GM12878 (cell line): ENCODE measurements at places on chromosomes 3 and 15. TPM values are rescaled to one million over a fixed set of nuclear protein-coding genes. Genes with fewer than 3 reads are reported as not detected.

NLGN1 gene
- polyA plus RNA-seq, result not detected in 2 replicates

PPP4R2 gene
- polyA plus RNA-seq, result 30.7 and 30.8 TPM in 2 replicates

SNRPN gene
- polyA plus RNA-seq, result 62.5 and 70.9 TPM in 2 replicates

HRG gene
- polyA plus RNA-seq, result not detected in 2 replicates

KNL1 gene
- 28.2 and 30.5 TPM in 2 replicates for polyA plus RNA-seq

DNA sequence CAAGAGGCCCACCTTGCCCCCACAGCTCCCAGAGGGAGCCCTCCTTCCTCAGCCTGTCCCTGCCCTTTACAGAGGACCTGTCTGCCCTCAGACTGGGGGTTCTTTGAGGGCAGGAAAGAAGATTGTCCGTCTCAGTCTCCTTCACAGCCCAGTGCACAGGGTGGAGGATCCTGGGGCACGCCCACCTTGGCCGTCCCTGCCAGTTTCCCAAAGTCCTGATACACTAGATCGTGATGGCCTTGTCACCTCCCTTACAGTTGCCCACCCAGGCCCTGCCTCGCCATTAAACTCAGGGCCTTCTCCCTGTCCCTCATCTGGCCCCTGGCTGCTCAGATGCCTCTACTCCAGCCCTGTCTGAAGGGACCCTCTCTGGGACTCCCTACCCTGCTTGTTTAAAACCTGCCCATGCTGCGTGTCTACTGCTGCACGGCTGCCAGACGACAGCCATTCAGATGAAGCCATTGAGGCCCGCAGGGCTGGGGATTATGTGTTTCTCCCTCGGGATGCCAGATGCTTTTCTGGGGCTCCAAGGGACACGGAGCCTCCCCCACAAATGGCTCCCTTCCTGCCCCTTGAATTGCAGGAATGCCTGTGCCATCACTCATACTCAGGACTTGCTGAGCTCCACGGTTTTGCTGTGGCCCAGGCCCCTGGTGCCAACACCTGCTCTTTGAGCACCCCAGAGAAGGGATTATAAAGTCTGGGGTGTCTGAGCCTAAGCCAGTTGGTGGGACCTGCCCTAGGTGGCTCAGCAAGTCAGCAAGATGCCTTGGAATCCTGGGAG, 27.8 kb downstream of the ACSBG1 start:
- no peak overlapping the region for H3K4me3 ChIP-seq
- DNase-seq, result no peak
- H3K27me3 ChIP-seq, result no peaks in the 10 kb centered on the region
- H3K27ac ChIP-seq, result no peak overlapping the region
- H3K36me3 ChIP-seq, result no peaks in the 10 kb centered on the region

DNA sequence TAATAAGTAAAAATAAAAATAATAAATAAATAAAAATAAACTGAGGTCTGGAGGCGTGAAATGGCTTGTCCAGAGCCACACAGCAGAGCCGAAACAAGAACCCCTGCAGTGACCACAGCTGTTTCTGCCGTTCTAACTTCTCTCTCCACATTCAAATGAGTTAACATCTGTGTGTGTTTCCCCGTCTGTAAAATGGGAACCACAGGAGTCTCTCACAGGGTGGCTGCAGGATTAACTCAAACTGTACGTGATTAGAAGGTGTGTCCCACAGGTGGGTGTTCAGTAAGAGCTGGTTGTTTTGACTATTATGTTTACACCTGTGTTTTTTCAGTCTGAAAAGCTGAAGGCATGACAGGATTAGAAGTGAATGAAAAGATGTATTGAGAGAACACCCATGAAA, 27.0 kb upstream of the MUC4 start:
- H3K27ac ChIP-seq, result no peak overlapping the region
- no peak overlapping the region for H3K4me3 ChIP-seq
- H3K36me3 ChIP-seq, result no peaks in the 10 kb centered on the region
- DNase-seq, result no peak

DNA sequence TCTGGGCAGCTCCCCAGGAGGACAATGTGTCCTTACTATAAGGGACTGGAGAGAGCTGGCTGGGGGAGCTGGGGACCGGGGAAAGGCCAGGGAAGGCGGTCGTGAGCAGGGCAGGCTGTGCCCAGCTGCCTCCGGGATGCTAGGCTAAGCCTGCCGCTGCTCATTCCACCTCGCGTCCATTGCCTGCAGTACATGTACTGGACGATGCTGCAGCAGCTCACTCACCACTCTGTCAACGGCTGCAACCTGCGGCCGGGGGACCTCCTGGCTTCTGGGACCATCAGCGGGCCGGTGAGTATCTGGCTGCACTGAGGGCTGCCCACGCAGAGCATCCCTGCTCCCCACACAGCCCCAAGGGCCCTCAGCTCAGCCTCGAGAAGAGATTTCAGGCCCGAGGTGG, 27.1 kb downstream of the FAH start:
- H3K4me1 ChIP-seq, result no peaks in the 10 kb centered on the region
- H3K4me3 ChIP-seq, result no peak overlapping the region
- no peak for DNase-seq
- no peak overlapping the region for H3K27ac ChIP-seq
- peaks cover 1% of the 10 kb centered on the region for H3K36me3 ChIP-seq
- H3K27me3 ChIP-seq, result no peaks in the 10 kb centered on the region

GRCh38 chr3:39137991-39138803, 15.2 kb downstream of the CSRNP1 start:
- H3K27ac ChIP-seq, result no peak overlapping the region
- H3K4me3 ChIP-seq, result no peak overlapping the region
- DNase-seq, result no peak
- peaks cover 15% of the 10 kb centered on the region for H3K36me3 ChIP-seq

DNA sequence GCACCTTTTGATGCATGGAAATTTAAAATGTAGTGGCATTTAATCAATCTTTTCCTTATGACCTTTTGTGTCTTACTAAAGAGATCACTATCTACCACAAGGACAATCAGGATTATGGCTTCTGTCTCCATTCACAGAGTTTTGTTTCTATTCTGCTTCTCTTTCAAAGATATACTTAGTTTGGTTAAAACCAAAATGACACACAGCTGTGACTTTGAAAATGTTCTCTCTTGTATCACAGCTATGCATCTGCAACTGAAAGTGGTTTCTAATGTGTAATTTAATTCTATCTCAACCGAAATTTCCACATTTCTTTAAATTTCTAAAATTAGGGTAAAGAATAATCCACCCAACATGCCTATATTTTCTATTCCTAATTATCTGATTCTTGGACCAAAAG, 27.7 kb downstream of the HLTF start:
- peaks cover 15% of the 10 kb centered on the region for H3K4me1 ChIP-seq
- H3K36me3 ChIP-seq, result peaks cover 4% of the 10 kb centered on the region
- no peak overlapping the region for H3K4me3 ChIP-seq

DNA sequence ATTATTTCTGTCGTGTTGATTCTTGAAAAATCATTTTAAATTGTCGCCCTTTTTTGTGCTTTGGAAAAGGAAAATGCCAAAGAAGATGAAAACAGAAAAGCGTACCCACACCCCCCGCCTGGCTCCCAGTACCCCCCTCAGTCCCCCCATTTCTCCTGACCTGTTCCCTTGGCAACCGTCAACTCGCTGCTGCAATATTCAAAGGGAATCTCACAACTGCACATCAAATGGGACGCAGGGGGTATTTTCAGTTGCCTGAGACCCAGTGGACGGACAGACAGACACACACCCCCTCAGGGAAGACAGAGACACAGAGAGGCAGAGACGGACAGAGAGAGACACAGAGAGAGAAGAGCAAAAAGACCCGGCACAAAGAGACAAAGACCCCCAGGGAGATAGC, 83.5 kb upstream of the PRR20G start:
- no peak overlapping the region for H3K4me3 ChIP-seq
- DNase-seq, result no peak
- H3K4me1 ChIP-seq, result no peaks in the 10 kb centered on the region
- no peaks in the 10 kb centered on the region; the same call in 1 of the 2 replicates for H3K27me3 ChIP-seq
- no peak overlapping the region for H3K27ac ChIP-seq

DNA sequence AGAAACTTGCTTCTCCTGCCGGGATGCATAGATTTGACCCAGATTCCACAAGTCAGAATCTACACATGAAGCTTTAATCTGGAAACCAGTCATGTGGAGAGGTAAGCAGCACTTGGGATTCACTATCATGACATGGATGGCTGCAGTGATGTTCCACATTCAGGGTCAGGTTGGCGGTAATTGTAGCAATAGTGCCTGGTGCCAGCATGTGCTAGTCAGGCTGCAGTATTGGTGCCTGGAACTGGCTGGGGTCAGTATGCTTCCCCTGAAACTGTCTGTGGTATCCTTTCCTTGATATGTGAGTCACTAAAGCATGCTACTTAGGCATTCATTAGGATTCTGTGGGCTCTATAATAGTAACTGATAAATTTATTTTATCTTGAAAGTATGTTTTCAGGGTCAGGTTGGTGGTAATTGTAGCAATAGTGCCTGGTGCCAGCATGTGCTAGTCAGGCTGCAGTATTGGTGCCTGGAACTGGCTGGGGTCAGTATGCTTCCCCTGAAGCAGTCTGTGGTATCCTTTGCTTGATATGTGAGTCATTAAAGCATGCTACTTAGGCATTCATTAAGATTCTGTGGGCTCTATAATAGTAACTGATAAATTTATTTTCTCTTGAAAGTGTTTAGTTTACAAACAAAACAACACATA, 1439.2 kb downstream of the ZPLD1 start:
- no peak for DNase-seq
- no peaks in the 10 kb centered on the region for H3K4me1 ChIP-seq
- no peaks in the 10 kb centered on the region for H3K27me3 ChIP-seq

DNA sequence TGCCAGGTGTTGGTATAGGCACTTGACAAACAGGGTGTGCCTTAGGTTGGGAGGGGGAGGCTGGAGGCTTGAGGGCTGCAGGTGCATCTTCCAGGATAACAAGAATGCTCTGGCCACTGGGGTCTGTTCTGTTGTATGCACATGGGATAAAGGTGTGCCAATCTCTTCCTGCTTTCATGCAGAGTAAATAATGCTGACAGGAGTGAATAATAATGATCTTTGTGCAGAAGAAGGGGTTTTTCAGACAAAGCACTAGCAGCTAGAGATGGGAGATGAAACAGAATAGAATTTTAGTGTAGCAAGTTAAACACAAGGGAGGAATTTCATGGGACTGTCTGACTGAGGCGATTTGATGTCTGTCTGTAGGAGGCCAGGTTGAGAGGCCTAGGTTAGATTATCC, 1.9 kb upstream of the ROPN1 start:
- H3K36me3 ChIP-seq, result no peaks in the 10 kb centered on the region
- no peak for DNase-seq
- no peak overlapping the region for H3K27ac ChIP-seq
- H3K27me3 ChIP-seq, result no peaks in the 10 kb centered on the region; the same call in none of the 2 replicates
- H3K4me1 ChIP-seq, result no peaks in the 10 kb centered on the region
- no peak overlapping the region for H3K4me3 ChIP-seq

- H3K27me3 ChIP-seq, result no peaks in the 10 kb centered on the region
- DNase-seq, result no peak
- H3K4me3 ChIP-seq, result no peak overlapping the region
- H3K36me3 ChIP-seq, result no peaks in the 10 kb centered on the region
- no peak overlapping the region for H3K27ac ChIP-seq
Measured at GRCh38 chr3:130835483-130835882, 58.4 kb upstream of the ATP2C1 start.

DNA sequence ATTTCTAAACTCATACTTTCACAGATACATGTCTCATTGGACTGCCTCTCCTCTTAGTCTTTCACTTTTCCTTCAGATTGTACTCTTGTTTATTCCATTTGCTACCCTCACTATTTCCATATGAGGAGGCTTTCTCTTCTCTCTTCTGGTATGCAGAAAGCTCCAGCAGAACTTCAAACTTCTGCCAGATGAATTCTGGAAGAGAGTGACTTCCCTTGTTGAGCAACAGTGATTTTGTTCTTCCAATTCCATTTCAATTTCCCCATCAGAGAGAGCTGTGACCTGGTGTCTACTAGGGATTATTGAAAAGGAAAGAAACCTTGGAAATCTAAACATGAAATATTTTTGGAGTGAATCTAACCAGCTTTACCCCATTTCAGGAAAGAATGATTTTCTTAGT, 523.2 kb upstream of the ZNF717 start:
- no peak for DNase-seq
- H3K36me3 ChIP-seq, result no peaks in the 10 kb centered on the region
- H3K4me1 ChIP-seq, result no peaks in the 10 kb centered on the region
- no peak overlapping the region for H3K4me3 ChIP-seq

DNA sequence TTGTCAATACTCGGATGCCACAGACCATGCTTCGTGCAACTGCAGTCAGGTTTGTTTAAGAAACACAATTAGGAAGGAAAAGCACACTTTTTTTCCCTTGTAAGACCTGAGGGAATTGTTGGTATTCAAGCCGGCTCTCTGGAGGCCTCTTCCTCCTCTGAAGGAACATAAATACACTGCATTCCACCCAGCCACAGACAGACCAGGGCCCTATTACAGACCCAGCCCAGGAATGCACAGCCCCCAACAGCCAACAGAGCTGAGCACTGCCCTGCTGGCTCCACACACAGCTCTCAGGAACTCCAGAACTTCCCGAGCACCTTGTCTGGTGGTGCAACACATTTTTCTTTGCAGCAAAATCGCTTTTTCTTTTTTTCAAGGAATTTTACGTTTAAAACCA, 488.7 kb upstream of the PROK2 start:
- peaks cover 37% of the 10 kb centered on the region for H3K4me1 ChIP-seq
- H3K4me3 ChIP-seq, result no peak overlapping the region
- H3K36me3 ChIP-seq, result no peaks in the 10 kb centered on the region
- H3K27ac ChIP-seq, result no peak overlapping the region
- no peak for DNase-seq
- H3K27me3 ChIP-seq, result no peaks in the 10 kb centered on the region

- no peaks in the 10 kb centered on the region for H3K27me3 ChIP-seq
- no peak overlapping the region for H3K4me3 ChIP-seq
- peak; percentile 12 for DNase-seq
Measured at GRCh38 chr15:95557226-95558046, 773.1 kb upstream of the NR2F2 start.

DNA sequence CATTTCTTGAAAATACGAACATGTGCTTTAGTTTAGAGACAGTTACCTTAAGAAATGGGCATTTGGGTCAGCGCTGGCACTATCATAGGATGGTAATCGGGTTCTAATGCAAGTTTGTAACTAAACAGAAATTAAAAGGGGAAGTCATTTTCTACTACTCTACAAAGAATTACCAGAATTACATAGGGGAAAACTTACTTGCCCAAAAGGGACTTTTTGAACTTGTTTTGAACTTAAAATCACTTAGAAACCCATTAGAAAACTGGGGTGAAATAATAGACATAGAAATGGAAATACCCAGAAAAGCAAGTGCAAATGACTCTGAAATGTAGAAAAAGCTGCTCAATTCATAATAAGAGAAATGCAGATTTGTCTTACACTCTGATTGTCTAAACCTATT, 44.9 kb downstream of the SPATA16 start:
- no peak overlapping the region for H3K27ac ChIP-seq
- no peaks in the 10 kb centered on the region for H3K36me3 ChIP-seq
- no peaks in the 10 kb centered on the region for H3K4me1 ChIP-seq
- H3K4me3 ChIP-seq, result no peak overlapping the region
- no peak for DNase-seq
- no peaks in the 10 kb centered on the region for H3K27me3 ChIP-seq

DNA sequence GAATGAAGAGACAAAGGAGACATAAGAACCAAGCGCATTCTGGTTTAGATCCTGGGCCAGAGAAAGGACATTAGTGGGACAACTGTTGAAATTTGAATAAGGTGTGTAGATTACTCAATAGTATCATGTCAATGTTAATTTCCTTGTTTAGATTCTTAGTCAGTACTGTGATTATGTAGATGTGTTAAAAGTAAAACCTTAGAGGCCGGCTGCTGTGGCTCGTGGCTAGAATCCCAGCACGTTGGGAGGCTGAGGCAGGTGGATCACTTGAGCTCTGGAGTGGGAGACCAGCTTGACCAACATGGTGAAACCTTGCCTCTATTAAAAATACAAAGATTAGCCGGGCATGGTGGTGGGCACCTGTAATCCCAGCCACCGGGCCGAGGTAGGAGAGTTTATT, 26.7 kb downstream of the CYP8B1 start:
- H3K36me3 ChIP-seq, result no peaks in the 10 kb centered on the region
- no peak for DNase-seq
- no peaks in the 10 kb centered on the region for H3K27me3 ChIP-seq
- no peak overlapping the region for H3K4me3 ChIP-seq
- H3K4me1 ChIP-seq, result peaks cover 5% of the 10 kb centered on the region
- H3K27ac ChIP-seq, result no peak overlapping the region
